GM13976 (cell line): ENCODE measurements at places on chromosomes 7 and 10.

DNA sequence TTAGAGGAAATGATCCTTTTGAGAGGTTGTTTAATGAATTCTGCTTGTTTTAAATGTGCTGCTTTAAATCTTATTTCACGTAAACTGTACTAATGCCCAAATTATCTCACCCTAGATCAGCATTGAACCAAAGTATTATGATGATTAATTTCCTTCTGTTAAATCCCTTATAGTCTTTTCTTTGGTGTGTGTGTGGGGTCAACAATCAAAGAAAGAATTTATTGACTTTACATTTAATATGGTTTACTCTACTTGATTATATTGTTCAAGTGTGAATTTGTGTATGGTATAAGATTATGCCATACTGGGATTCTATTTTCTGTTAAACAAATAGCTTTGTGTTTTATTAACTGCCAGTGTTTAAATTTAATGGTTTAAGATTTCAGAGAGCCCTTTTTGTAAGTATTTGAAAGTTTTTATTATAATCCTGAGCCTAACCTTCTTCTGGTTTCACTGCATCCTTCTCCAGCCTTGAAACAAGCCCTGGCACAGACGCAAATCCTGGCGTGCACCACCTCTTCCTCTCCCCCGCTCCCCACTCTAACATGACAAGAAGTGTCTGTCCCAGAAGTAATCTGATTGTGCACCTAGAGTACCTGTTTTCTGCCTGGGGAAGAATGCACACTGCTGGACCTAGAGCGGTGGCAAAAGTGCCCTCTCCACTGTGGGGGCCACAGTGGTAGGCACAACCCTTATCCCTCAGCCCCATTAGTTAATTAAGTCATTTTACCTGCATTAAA is 70.6 kb downstream of the KAT6B start:
- DNase-seq: no peak

DNA sequence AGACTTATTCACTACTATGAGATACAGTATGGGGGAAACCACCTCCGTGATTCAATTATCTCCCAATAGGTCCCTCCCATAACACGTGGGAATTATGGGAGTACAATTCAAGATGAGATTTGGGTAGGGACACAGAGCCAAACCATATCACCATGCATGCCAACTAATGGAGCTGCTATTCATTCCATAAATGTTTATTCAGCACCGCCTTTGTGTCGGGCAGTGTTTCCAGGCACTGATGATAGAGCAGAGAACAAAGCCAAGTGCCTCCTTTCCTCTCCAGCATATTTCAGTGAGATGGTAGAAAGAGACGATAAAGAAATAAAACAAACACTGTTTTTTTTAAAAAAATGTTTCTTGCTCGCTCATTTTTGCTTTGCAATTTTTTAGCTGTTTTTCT is 295.9 kb upstream of the FOXK1 start:
- no peak for DNase-seq

DNA sequence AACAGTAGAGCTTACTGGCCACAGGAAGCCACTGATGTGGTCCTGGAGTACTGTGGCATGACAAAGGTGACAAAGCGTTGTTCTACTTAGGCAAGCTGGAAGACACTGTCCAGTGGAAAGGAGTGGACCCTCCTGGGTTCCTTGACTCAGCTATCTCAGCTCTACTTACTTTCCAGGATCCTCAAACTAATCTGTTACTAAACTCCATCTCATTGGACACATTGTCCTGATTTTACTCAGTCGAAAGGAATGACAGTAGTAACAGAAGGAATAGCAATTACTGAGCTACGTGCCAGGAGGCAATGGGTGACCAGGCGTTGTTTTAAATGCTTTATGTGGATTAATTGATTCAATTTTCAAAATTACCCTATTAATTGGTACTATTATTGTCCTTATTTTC is 41.6 kb downstream of the ABLIM1 start:
- no peak for DNase-seq

DNA sequence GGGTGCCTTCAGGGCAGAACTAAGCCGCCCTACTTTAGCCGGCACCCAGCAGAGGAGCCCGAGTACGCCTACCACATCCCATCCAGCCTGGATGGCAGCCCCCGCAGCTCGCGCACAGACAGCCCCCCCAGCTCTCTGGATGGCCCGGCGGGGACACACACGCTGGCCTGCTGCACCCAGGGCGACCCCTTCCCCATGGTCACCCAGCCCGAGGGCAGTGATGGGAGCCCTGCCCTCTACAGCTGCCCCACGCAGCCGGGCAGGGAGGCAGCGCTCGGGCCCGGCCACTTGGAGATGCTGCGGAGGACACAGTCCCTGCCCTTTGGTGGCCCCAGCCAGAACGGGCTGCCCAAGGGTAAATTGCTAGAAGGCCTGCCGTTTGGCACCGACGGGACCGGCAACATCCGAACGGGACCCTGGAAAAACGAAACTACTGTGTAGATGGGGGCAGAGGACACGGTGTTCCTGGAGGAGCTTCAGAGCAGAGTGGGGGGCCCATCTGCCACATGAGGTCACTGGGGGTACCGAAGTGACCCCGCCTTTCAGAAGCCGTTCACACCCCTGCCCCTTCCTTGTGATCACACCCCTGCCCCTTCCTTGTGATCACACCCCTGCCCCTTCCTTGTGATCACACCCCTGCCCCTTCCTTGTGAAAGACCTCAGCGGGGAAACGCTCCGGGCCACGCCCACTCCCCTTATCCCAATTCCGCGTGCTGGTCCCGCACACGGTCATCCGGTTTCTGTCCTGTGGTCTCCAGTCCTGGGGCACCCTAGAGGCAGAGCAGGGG is 30.8 kb upstream of the KNDC1 start:
- no peak for DNase-seq

DNA sequence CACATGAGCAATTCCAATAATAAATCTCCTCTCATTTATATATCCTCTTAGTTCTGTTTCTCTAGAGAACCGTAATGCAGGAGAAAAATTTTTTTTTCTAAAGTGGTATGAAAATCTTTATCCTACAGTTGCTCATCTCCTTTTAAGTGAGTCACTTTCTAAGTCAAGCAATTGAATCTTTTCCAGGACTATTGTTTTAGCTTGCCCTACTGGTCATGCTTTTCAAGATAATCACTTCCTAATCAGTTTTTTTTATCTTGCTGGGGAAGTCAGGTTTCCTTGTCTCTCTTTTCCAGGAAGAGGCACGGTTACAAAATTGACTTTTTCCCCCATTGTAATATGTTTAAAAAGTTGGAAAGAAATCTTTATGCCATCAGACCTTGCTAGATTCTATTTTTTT is 44.0 kb downstream of the INPP5F start:
- no peak for DNase-seq

DNA sequence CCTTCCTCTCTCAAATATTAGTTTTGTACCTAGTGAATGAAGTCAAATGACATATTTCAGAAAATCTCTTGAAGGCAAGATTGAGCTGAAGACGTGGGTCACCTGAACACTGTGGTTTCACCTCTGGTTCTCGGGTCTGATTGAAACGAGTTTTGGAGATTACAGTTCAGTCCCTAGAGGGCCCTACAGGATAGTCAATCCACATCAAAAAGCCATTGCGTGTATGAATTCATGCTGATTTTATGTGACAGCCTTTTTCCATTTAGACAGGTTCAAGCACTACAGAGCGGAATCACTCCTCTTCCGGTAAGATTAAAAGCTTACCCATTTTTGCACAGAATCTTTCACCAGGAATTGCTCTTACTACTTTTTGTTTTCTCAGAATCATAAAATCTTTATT is 62.2 kb downstream of the VIM start:
- DNase-seq: no peak

DNA sequence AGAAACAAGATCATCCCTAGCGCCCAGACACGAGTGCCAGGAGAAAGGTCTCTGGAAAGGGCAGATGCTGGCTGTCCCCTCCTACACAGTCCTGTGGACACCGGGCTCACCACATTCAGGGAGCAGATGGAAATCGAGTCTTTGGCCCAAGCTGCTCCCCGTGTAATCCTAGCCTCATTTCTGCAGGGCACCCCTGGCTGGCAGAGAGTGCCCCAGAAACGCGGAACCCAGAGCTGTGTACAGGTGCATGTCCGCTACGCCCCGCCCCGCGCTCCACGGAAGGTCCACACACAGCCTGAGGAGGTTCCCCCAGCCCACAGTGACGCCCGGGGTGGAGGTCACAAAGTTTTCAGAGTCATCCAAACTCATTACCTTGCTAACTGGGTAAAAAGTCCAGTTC is 202.8 kb downstream of the MAD1L1 start:
- no peak for DNase-seq

DNA sequence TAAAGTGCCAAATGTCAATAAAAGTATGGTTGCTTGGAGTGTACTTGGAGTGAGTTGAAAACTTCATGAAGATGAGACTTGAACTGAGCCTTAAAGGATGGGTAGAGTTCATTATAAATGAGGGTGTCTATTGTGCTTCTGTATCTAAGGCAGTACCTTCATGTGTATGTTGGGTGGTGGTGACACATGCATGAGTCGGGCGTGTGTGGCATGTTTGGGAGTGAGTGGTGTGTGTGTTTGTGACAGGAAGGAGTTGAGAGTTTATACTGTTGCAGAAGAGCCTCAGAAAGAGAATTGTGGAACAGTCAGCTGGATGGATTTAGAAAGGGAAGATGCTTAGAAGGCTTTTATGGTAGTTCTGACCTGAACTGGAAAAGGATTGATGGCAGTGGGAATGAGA is 6.0 kb upstream of the ZRANB1 start:
- no peak for DNase-seq

DNA sequence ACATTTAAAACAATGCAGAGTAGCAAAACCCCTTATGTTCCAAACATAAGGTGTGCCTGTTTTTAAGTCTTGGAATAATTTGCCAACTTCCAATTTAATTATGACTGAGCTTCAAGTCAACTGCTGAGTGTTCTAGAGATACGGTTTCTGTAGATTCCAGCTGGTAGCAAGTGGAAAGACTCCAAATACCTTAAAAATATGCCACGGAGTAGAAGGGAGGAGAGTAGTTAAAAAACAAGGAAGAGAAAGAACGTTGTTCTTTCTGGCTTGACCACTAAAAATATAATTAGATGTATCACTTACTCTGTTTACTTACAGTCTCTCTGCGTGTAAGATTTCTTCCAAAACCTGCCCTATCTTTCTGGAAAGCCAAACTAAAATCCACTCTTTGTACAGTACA is 24.5 kb upstream of the ABLIM1 start:
- DNase-seq: no peak

DNA sequence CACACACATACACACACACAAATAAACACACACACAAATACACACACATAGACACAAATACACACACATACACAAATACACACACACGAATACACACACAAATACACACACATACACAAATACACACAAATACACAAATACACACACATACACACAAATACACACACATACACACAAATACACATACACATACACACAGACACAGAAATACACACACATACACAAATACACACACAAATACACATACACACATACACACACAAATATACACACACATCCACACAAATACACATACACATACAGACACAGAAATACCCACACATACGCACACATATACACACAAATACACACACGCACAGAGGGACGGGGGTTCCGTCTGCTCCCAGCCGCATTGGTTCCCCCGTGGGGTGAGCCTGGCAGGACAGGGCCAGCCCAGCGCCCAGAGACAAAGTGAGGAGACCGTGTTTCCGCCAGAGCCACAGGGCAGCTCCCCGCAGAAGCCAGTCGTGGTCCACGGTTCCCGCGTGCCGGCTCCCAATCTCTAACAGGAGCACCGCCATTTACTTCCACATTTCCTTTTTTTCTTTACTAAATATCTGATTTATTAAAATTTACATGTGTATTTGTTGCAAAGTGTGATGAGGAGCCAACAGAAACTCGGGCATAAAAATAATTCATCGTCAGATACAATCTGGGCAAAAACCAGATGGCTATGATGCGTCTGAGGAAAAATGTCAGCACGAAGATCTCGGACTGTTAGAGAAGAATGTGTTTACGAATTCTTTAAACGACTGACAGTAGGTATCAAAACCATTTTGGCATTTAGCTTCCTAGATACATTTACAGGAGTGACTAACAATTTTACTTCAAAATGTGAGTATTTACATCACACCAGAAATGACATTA is 3.1 kb upstream of the KNDC1 start:
- DNase-seq: no peak

DNA sequence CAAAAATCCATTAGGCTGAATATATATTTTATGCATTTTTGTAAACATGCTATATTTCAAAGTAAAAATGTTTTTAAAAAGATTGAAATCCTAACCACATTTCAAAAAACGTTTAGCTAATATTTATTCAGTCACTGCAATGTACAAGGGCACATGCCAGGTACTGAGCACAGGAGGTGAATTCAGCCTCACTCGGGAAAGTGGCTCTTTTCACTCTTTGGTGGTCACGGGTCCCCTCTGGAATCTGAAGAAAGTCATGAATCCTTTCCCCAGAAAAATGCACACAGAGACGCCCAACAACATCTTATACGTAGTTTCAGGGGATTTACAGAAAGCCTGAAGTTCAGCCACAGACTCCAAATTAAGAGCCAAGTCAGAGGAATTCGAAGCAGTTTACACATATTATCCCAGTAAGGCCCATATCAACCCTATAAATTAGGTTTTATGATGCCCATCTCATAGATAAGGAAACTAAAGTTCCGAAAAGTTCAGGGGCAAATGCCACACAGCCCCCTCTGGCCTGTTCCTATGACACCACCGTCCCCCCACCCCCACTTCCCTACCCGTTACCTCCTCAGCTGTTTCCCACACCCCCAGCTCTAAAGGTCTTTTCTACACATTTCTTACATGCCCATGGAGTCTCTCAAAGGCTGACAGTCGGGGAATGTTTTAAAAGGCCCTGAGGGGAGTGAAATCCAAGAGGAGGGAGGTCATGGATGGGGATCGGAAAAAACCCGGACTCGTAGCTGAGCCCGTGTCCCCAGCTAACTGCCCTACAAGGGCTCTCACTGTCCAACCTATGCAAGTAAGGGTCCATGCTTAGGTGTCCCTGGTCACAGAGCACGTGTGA is 9.6 kb upstream of the SVOPL start:
- no peak for DNase-seq

DNA sequence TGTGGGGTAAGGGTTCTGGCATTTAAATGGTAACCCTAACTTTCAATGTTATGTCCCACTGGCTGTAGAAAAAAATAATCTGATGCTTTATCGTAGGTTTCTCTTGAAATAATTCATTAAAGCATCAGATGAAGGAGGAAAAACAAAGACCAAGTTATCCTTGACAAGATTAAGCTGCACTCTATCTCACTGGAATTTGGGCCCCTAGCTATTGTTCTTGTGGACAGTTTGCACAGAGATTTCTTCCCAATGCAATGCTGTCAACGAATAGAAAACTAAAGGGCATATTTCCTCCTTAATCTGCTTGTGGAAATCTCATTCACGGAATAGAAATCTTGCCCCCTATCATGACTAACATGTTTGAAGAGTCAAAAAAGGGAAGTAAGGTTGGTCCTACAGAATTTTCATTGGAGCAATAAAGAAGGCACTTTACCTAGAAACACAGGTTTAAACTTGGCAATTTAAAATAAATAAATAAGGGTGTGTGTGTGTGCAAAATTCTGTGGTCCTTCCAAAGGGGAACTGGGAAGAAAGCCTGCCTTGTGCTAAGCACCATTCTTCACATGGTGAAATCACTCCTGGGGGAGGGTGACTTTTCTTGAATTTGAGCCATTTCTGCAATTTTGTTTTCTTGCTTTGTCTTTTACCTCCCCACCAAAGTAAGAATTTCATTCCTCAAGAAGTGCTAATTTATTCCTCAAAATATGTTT is 242.8 kb downstream of the GLI3 start:
- no peak for DNase-seq

GRCh38 chr7:30900053-30900452 is 11.6 kb upstream of the AQP1 start:
- no peak for DNase-seq
